Cerebellar nuclear complex (tissue), 1 donor: ENCODE measurements at places on chromosomes 7 and 10.

- no peak for DNase-seq
These were observed 23.9 kb upstream of the GPR26 start for GRCh38 chr10:123642293-123642692.

DNA sequence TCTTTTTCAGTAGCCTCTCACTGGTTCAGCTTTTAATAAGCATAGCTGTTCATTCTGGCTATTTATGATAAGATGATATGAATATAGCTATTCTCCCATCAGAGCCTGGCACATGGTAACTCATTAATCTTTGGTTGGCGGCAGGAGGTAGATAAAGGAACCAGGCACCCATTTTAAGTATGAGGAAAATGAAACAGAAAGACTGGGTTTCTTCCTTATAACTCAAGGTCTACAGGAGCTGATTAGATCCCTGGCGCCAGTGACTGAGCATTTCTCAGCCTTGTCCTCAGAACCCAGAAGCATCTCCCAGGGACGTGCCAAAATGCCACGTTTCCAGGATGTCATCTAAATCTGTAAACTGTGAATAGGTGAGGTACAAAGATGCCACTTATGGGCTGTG, 141.9 kb downstream of the TCF7L2 start:
- DNase-seq = no peak

DNA sequence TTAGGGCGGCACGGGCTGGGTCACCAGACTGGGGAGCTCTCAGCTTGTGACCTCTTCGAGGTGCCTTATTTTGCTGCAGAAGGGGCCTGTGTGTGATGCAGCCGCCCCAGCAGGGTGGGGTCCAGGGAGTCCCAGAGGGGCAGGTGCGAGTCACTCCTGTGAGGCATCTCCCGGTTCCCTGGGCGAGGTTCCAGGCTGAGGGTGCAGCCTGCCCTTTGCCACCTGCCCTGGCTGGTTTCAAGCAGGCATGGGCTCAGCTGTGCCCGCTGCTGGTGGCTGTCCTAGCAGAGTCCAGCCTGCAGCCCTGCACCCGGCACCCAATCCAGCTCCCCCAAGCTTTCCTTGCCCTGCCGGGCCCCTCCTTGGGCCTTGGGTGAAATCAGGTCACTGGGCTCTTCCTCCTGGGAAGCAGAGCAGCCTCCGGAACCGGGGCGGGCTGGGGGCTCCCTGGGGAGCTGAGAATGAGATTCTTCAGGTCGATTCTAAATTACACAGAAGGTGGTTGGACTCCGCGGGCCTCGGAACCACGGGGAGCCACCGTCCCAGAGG, 64.8 kb downstream of the PWWP2B start:
- DNase-seq = no peak

DNA sequence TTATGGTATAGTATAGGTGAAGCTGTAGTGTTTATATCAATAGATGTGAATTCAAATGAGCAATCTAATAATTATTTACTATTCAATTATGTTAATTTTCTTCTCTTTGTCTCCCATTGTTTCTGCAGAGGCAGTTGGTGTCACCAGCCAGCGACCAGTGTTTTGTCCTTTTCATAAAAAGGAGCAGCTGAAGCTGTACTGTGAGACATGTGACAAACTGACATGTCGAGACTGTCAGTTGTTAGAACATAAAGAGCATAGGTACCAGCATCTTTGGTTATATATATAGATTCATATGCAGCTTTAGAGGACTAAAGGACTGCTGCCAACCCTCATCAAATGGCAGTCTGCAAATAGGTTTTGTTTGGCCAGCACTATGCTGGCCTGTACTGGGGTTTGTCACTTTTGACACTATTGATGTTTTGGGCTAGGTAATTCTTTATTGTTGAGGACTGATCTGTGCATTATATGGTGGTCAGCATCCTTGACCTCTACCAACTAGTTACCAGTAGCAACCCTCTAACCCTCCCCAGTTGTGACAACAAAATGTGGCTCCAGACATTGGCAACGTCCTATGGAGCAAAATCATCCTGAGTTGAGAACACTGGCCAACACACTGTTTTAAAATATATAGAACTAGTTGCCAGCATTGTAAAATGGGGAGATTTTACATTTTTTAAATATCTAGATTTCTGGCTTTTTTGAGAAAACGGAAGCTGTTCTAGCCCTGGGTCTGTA, 59.2 kb downstream of the TRIM24 start:
- no peak for DNase-seq

- DNase-seq = no peak
These were observed 196.0 kb downstream of the ELAPOR2 start for GRCh38 chr7:86863452-86863851.

- DNase-seq = no peak
These were observed 780.1 kb downstream of the PHTF2 start for GRCh38 chr7:78578686-78579085.

DNA sequence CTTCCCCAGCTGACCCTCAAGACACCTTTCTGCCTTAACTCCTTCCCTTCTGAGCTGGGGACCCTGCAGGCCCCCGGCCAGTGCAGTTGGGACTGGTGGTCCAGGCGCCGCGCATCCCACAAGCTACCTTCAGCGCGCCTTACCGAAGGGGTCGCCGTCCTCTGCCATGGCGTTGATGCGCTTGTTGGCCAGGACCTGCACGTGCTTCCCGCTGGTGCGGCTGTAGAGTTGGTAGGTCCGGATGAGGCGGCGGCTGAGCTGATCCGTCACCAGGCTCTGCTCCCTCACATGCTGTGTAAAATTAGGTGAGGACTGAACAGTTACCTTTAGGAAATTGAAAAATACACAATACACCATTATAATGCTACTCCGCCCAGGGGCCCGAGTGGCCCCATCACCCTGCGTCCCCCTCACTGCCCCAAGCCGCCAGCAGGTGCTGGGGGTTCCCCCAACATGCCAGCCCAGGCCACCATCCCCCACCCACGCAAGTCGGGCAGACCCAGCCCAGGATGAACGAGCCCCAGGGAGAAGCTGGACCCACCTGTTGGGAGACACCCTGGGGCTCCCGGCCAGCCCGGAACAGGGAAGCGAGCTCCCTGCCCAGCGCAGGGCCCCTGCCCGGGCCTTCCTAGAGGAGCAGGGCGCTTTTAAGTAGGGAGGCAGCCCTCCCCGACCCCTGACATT, 1.2 kb downstream of the FGF8 start:
- DNase-seq = no peak

DNA sequence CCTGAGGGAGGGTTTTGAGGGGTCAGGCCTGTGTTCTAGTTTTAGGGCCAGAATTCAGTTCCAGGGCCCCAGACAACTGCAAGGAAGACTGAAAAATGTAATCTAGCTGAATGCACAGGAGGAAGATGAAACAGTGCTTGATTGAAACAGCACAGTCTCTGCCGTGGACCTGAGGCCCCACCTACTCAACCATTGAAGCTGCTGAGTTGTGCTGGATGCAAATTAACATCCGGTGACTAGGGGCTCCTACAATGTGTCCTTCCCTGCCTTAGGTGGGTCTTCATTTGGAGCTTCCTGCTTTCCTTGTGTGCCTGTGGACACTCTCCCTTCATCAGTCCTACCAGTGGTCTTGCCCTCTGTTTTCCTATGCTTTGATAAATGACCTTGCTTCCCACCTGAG, 5.7 kb downstream of the GLRX3 start:
- DNase-seq = no peak

DNA sequence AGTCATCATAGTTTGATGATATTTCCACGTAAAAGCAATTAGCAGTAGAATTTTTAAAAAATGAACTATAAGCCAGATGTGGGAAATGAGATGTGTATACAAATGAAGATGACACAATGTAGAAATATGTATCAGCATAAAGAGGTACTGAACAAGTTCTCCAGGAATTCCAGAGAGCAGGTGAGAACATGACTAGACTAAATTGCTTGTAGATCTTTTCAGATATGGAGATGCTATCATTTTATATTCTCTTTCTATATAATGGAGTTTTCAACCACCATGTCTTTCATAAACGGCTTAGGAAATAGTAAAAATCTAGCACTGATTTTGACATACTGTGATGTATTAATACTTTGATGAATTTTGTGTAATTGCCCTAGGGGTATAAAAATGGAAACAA, 130.9 kb downstream of the SEMA3D start:
- no peak for DNase-seq

GRCh38 chr10:128258421-128258976, 132.3 kb upstream of the MKI67 start:
- DNase-seq = no peak

- no peak for DNase-seq
These were observed 49.9 kb downstream of the PITRM1 start for GRCh38 chr10:3122486-3123205.

- no peak for DNase-seq
These were observed 521.2 kb downstream of the TCERG1L start for GRCh38 chr10:130790339-130790738.

- no peak for DNase-seq
These were observed 167.0 kb downstream of the SFMBT2 start for GRCh38 chr10:7243873-7244272.

- DNase-seq = no peak
These were observed 52.4 kb upstream of the GNAI1 start for GRCh38 chr7:80082213-80082612.

DNA sequence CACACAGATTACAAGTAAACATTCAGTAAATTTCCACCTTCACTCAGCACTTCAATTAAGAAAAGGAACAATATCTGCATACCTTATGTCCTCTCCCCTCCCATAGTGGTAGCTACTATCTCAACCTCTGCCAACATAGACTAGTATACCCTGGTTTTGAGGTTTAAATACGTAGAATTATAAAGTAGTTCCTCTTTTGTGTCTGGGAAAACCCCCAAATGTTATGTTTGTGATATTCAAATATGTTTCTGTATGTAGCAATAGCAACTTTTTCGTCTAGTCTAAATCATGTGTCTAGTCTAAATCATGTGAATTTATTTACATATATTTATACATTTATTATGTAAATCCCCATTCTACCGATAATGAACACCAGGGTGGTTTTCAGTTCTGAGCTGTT, 13.2 kb upstream of the CAMK2B start:
- DNase-seq = no peak

- no peak for DNase-seq
These were observed 100.4 kb upstream of the PDGFA start for GRCh38 chr7:620056-620455.

DNA sequence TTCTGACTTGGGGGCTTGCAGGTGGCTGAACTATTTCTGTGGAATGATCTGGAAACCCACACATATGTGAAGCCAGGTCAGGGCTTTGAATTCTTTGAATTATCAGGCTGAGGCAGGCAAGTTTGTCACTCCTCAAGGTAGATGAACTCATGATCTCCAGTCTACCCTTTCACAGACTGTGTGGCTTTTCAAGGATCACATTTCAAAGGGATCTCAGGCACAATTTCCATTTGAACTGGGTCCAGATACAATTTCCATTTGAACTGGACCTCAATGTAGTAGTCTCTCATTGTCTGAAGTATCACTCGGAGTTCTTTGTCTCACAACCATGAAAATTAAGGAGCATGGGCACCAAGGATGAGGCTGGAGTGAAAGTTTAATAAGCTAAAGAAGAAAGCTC, 25.7 kb upstream of the EIF4H start:
- no peak for DNase-seq

DNA sequence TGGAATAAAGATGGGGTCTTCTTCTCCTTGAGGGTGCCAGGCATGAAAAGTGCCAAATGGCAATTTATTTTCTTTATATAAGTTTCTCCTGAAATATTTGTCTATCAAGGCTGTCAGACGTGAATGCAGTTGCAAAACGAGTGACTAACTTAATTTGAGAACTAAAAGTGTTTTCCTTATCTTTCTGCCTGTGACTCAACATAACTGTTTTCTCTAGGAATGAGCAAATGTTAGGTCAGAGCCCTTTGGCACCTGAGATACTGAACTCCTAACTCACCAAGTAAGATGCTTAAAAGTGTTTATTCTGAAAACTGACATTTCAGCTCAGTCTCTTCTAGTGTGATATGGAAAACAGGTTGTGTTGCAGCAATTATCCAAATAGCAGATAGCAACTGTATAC, 197.0 kb downstream of the STK31 start:
- DNase-seq = no peak

DNA sequence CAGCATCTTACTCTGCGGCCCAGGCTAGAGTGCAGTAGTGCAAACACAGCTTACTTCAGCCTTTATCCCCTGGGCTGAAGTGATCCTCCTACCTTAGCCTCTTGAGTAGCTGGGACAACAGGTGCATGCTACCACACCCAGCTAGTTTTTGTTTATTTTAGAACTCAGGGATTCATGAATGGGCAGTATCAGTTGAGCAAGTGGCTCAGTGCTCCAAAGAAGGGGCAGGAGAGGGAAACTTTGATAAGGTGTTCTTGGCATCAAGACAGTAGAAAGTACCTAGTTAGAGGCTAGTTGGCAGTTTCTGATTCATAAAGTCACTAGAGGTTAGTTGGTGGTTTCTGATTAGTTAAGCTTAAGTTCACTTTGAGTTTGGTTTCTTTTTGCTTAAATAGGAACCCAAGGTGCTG, 18.4 kb downstream of the TRIM24 start:
- no peak for DNase-seq

DNA sequence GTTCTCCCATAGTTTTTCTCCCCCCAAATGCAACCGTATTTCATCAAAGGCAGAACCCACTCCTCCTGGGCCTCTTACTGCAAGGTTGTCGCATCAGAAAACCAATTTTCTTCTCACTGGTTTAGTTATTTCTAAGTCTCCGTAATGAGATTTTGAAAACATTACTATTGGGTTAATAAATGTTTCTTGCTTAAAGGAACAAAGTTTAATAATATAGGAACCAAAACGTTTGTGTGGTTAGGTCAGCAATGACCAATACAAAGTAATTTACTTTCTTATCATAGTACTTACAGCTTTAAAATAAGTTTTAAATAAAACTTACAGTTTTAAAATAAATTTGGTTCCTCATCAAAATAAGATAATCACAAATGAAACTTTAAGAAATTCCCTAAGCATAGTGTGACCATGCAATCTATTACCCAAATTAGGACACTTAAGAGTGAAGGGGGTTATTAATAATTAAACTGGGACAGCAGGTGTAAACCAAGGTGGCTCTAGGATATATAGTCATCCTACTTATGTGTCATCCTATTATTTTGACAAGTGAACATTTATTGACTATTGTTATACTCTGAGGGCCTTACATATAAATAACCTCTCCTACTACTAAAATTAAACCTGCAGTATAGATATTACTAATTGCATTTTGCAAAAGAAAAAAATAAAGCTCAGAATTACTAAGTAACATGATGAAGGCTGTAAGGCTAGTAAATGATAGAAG, 415.4 kb upstream of the LRRN3 start:
- DNase-seq = no peak

- no peak for DNase-seq
These were observed 122.4 kb downstream of the TES start for GRCh38 chr7:116332766-116333165.
